ENCODE measurements at places on chromosomes 3 and 15. TPM values are rescaled to one million over a fixed set of nuclear protein-coding genes. Genes with fewer than 3 reads are reported as not detected.

DNA sequence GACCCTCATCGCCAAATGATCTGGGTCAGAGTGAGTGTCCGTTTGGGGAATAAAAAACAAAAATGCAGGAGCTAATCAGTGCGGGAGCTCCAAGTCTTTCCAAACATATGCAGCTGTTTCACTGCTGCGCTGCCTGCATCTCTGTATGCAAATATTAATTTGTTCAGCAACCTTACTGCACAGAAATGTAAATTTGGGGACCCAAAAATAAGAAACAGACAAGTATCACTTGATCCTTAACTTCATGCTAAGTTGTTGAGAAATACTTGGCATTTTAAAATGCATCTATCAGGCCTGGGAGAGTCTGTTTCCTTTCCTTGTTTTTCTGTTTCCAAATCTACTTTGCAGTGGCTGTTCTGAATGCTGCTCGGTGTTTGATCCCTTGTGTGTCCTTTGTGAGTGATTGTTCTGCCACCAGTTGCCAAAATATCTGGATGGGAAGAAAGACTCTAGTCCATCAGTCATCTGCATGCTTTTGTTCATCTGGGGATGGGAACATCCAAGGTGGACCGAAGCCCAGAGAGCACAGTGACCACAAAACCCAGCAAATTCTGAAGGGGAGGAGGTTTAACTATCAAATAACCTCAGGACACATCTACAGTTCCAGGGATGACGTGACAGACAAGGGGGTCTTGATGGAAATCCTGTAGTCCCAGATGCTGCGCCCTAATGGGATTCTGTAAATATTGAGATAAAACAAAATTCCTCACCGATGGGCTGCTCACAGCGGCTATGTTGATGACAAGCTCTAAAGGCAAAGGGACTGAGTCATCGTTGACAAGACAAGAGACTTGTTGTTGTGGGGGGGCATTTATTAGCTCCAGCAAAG, 199.5 kb upstream of the WNT5A start:
- no peak for DNase-seq

- DNase-seq: no peak
Observed at GRCh38 chr15:73019154-73019553, 33.1 kb upstream of the NEO1 start.

DNA sequence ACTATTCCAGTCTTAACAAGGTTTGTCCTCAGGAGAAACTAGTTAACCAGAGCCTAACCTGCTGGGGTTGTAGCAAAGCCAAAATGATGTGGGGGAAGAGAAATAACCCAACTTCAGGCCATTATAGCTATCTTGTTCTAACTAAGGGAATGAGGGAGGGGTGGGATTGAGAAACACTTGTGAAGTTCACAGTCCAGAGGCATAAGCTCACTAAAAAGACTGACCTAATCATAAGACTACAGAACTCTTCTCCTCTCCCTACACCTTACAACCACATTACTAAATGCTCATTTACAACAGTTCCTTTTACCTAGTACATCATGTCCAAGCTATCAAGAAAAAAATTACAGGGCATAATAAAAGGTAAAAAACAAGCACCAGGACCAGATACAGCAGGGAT, 52.8 kb downstream of the UBE3A start:
- no peak for DNase-seq

DNA sequence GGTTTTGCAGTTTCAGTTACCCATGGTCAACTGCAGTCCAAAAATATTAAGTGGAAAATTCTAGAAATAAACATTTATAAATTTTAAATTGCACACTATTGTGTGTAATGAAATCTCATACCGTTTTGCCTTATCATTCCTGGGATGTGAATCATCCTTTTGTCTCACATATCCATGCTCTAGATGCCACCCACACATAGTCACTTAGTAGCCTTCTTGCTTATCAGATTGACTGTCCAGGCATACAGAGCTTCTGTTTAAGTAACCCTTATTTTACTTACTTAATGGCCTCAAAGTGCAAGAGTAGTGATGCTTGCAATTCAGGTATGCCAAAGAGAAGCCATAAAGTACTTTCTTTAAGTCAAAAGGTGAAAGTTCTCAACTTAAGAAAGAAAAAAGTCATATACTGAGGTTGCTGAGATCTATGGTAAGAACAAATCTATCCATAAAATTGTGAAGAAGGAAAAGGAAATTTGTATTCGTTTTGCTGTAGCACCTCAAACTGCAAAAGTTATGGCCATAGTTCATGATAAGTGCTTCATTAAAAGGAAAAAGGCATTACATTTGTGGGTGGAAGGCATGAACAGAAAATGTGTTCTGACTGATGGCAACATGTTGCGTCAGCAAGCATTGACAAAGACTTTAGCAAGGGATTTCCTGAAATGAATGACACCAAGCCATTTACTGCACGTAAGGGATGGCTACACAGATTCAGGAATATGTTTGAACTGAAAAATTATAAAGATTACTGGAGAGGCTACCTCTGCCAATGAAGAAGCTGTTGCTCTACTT, 43.8 kb downstream of the SPATA16 start:
- DNase-seq: no peak

DNA sequence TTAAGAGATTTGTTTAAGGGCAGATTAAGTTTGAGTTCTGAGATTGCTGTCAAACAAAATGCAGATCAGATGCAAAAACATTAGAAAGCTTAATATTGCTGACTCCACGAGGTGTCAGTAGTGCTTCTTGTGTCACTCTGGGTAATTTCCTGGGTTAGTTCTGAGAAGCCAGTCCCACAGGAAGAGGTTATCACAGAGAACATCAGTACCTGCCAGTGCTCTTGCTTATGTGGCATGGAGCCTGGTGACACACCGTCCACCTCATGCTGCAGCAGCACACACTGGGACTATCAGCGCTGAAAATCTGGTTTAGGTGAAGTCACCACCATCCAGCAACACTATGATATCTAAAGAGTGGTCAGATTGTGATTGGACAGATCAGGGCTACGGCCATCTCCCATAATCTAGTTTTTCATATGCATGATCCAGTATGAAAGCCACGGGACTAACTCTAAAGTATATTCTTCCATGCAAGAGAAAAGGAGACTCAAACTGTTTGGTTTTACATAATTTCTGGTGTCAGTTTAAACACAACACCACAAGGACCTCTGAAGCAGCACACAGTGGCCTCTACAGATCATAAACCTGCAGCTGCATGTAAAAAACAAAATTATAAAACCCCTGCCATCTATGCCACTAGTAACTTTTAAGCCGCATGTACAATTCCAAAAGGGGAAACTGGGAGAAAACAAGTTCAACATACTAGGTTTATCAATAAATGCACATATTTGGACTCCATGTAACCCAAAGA, 36.1 kb upstream of the MYO5C start:
- no peak for DNase-seq

DNA sequence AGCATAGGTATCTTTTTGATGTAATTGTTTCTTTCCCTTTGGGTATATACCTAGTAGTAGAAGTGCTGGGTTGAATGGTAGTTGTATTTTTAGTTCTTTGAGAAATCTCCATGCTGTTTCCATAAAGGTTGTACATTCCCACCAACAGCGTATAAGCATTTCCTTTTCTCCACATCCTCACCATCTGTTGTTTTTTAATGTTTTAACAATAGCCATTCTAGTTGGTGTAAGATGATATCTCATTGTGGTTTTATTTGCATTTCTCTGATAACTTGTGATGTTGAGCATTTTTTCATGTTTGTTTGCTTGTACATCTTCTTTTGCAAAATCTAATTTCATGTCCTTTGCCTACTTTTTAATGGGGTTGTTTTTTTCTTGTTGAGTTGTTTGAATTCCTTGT, 80.0 kb upstream of the TMC3 start:
- no peak for DNase-seq

DNA sequence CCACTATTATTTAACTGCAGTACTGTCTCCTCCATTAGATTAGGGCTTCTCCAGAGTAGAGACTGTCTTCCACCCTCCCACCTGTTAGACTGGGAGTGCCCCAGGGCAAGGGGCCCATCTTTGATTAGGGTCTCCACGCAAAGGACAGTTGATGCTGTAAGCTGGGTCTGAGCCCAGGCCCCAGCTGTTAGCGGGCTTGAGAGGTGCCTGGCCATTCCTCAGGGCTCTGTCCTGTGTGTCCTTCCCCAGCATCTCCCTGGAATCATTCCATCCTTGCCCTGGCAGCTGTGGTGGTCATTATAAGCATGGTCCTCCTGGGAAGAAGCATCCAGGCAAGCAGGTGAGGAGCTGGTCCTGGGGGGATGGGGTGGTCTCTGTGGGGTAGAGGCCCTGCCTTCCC, 6.1 kb downstream of the SLC51B start:
- DNase-seq: no peak

DNA sequence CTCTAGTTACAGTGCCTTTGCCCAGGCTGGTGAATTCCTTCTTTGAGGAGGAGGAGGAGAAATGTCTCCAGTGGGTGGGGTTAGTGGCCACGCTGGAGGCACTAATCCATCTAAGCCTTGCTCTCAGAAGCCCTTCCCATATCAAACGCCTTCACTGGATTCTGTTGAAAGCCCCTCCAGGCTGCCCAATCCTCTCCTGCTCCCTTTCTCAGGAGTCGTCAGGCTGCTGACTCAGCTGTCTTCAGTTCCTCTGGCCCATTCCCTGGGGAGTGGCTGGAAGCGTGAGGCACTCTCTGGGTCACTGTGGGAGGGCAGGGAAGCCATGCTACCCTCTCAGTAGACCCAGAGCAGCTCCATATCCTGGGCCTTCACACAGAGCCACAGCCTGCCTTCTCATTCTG, 2.7 kb downstream of the AP2M1 start:
- no peak for DNase-seq

NOX5 gene
- 1.2 TPM for total RNA-seq

PTPRG gene
- 68.6 TPM for total RNA-seq

GOLGA8S gene
- total RNA-seq: 1.6 TPM
